ENCODE measurements at places on chromosomes 12 and 14.

GRCh38 chr14:28777471-28778137 is 11.0 kb downstream of the FOXG1 start:
- no peak for DNase-seq

DNA sequence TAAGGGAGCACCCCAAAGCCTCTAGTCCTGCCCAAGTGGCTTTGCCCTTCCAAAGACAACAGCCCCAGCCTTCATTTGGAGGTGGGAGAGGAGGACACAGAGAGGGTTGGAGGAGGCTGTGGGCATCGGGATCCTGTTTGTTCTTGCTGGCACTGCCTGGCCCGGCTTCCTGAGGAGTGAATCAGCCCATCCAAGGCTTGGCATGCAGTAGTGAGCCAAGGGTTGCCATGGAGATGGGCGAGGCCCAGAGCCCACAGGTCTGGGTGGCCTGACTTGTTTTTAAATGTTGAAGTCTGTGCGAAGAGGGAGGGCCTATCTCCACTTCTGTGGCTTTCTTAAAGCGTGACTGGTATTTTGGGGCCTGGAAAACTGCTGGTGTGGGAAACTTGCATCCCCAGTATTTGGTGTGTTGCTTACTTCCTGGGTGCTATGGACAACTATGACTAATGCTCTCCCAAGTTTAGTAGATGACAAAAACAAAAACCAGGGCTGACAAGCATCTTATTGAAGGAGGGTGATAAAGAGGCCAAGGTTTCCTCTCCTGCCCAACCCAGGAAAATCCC is 15.8 kb downstream of the CD9 start:
- peak; percentile 92 for DNase-seq

GRCh38 chr14:87615822-87616679 is 376.9 kb downstream of the GALC start:
- DNase-seq = peak; percentile 37

- no peak for DNase-seq
These were observed 44.9 kb downstream of the FOS start for GRCh38 chr14:75323571-75323970.

DNA sequence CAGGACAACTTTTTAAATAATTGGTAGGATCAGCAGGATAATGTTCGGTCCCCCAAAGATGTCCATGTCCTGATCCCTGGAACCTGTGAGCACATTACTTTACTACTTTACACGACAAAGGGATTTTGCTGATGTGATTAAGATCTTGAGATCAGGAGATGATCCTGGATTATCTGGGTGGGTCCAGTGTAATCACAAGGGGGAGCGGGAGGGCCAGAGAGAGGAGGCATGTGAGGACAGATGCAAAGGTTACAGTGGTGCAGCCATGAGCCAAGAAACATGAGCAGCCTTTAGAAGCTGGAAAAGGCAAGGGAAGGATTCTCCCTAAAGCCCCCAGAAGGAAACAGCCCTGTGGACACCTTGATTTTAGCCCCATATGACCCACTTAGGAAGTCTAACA is 33.1 kb downstream of the KCNK10 start:
- DNase-seq = no peak

DNA sequence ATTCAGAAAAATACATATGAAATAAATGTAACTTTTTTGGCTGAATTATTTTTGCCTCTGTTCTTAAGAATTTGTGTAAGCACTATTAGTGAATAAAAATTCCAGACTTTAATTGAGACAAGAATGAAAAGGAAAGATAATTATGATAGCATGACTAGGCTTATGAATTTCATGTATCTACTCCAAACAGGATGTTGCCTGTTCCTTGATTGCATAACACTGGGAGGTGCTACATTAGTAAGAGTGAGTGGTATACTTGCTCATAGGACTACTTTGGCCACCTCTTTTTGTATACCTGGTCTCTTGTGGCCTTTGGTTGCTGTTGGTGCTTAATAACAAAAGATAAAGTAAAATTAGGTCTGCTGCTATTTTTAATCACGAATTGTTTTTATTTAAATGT is 112.8 kb downstream of the NAV3 start:
- no peak for DNase-seq

- DNase-seq = no peak
These were observed 77.4 kb downstream of the RIN3 start for GRCh38 chr14:92590941-92591340.

GRCh38 chr14:70646705-70647104 is 5.0 kb downstream of the TTC9 start:
- DNase-seq = no peak

DNA sequence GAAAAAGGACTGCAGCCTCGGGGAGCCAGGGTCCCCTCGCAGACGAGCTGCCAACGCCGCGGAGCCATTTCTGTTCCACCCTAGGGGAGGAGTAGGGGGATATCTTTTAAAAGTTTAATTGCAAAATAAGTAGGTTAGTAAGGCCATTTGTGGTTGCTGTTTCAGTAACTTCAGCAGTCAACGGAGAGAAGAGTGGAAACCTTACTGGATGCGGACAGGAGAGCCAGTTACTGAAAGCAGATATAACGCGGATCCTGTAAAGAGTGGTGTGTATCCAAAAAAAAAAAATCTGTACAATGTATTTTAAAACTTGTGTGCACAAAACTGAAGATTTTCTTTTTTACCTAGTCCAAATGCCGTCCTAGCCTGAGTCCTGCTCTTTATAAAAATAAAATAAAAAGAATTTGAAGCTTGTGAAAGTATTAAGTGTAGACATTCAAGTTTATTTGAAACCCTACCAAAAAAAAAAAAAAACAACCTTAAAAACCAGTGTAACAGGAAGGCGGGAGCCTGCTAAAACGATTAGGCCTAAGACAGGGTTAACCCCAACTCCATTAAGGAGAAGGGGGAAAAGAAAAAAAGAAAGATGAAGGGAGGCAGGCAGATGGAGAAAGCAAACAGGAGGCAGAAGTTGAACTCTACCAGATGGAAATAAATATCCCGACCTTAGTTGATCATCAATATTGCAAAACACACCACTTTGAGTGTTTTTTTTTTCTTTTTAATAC is 1.0 kb upstream of the BTG1 start:
- DNase-seq = no peak

- DNase-seq = no peak
These were observed 203.3 kb upstream of the NUDT4 start for GRCh38 chr12:93174473-93174872.

- peak; percentile 45 for DNase-seq
These were observed 15.9 kb downstream of the PACS2 start for GRCh38 chr14:105330491-105330895.

GRCh38 chr12:131112700-131113290 is 159.1 kb downstream of the ADGRD1 start:
- no peak for DNase-seq

DNA sequence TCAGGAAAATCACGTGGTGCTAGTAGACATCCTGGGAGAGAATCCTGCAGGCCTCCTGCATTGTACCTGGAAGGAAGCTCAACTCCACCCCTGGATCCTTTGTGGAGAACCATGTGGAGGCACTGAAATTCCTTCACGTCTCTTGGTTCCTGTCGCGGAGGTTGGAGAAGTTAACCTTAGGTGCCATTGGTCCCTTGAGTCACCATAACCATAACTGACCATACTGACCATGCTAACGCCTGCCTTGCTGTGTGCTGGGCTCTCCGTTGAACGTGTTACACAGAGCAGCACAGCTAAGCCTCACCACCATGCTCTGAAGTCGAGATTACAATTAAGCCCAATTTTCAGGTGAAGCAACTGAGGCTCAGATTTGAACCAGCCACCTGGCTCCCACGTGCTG is 18.6 kb downstream of the C14orf132 start:
- peak; percentile 31 for DNase-seq

DNA sequence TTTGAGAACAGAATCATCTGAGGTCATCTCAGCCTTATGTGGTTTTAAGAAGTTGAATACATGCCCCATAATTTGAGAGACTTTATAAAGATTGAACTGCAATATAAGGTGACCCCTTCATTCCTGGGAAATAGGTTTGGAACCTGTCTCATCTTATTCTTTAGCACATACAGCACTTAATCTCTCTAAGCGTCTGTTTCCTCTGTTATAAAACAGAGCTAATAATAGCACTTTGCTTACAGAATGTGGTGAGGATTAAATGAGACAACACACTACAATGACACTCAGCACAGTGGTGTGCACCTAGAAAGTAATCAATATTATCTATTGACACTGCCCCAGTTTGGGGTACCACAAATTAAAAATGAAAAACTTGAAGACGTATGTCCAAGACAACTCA is 102.1 kb downstream of the DUSP6 start:
- DNase-seq = no peak

DNA sequence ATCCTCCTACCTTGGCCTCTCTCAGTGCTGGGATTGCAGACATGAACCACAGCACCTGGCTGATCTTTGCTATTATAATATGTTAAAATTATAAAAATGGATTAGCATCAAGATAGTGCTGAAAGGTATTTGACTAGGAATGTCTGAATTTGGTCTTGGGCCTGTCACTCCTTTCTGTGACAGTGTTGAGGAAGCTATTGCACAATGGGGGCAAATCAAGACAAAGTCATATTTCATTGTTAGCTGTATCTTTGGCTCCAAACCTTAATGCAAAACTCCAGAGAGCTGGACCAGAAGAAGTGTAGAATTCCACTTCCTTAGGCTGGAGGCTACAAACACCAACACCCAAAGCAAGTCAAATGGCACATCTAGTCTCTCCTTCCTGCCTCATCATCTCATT is 42.2 kb downstream of the ZCRB1 start:
- DNase-seq = no peak

Measured in tibial artery (tissue), 4 donors.